Stimulated activated CD4-positive, alpha-beta T cell treated with anti-CD3 and anti-CD28 coated beads, Interleukin-4, amount 100 ng/mL, for 1 hour (primary cell): ENCODE measurements at places on chromosomes 1 and 21.

DNA sequence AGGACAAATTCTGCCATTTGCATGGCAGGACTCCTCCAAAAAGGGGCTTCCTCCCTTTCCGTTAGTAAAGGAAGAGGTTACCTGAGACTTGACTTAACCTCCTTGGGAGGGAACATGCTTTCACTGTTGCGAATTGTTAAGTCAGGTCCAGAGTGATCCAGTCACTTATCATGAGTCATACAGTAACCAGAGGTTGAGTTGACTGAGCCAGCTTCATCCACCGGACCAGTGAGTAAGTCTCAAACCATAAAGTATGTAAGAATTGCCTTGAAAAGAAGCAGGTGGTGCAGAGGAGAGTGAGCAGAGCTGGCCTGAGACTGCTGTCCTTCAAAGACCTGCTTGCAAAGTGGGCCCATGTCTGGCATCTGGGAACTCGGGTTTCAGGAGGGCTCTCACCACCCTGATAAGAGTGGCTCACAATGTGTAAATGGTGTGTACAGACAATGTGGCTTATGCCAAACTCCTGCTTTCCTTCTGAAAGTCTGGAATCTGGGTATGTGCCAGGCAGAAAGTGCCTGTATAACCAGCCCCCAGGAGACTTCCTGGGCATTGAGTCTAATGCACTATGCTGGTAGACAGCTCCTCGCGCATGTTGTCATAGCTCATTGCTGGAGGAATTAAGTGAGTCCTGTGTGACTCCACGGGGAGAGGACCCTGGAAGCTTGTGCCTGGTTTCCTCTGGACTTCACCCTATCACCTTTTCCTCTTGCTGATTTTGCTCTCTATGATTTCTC, 84.3 kb upstream of the KLHDC7A start:
- no peak for DNase-seq

GRCh38 chr1:175073061-175073460, 5.4 kb downstream of the TNN start:
- DNase-seq: no peak

GRCh38 chr1:178379807-178380206, 117.0 kb downstream of the CLEC20A start:
- no peak for DNase-seq

DNA sequence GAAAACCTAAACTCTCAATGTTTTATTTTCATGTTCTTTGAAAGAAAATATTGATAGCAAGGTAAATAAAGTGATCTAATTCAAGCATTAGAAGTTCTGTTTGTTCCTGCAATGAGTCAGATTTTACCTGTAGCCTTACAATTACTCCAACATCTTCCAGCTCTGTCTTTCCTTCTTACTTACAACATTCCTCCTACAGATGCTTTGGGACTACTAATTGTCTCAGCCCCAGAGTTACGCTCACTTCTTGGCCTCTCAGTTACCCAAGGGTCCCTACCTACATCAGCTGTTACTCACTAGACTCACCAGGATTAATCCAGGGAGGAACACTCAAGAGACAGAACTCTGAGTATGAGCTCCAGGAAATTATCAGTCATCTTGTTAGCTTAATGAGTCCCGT, 26.4 kb downstream of the OR14A16 start:
- DNase-seq: no peak

DNA sequence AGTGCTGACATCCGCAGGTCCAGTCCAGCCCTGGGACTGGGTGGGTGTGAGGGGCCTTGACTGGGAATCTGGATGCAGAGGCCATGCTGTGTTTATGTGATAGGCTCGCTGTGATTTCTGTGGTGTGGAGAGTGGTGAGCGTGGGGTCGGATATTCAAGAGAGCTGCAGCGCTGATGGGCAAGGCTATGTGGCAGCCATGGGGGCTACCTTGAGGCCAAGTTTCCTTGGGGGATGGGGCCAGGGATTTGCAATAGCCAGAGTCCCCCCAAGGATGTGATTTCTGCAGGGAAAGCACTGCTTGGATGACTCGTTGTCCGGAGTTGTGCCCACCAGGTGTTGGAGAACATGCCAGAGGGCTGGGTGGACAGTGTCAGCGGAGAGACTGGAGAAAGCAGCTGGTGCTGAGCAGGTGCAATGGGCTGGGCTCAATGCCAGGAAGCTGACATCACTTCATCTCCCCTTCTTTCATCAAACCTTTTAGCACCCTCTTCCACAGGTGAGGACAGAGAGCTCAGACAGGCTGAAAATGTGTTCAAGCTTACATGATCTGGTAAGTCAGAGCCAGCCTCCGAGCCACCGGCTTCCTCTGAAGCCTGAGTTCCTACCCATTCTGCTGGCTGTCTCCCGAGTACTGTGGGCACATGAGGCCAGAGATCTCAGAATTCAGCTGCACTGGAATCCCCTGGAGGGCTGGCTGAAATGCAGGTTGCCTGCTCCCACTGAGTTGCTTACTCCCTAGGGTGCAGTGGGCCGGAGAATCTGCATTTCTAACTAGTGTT, 132.9 kb downstream of the RHOU start:
- DNase-seq: no peak

DNA sequence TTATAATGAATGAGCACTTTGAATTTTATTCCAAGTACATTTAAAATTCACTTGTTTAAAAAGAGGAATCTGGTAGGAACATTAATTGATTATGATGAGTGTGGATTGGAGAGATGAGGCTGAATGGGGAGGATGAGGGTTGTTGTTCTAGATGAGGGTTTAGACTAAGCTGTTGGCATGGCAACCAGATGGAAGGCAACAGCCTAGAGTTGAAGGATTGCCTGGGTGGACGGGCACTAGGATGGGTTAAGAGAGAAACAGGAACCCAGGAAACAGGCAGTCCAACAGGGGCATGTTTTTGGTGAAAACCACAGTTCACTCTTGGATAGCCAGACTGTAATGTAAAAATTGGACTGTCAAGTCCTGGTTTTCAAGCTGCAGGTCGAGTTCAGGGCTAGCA, 125.5 kb downstream of the CHRM3 start:
- no peak for DNase-seq

DNA sequence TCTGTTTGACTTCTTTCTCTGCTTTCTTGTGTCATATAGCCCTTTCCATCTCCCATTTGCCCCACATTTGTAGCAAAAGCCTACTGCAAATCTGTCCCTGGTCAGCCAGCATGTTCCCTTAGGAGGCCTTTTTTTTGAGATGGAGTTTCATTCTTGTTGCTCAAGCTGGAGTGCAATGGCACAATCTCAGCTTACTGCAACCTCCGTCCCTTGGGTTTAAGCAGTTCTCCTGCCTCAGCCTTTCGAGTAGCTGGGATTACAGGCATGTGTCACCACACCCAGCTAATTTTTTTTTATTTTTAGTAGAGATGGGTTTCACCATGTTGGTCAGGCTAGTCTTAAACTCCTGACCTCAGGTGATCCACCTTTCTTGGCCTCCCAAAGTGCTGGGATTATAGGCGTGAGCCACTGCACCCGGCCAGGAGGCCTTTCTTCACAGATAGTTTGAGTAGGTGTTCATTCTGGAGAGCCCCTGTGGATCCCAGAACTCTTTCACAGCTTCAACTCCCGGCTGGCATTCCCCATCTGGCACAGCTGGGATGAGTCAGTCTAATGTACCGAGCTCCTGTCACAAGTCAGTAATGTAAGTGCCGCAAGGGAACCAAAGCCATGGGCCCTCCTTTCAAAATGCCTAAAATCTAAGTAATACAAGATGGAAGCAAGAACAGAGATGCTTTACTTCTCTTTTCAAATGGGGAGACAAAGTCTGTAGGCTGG, 9.4 kb upstream of the NHLH1 start:
- no peak for DNase-seq

DNA sequence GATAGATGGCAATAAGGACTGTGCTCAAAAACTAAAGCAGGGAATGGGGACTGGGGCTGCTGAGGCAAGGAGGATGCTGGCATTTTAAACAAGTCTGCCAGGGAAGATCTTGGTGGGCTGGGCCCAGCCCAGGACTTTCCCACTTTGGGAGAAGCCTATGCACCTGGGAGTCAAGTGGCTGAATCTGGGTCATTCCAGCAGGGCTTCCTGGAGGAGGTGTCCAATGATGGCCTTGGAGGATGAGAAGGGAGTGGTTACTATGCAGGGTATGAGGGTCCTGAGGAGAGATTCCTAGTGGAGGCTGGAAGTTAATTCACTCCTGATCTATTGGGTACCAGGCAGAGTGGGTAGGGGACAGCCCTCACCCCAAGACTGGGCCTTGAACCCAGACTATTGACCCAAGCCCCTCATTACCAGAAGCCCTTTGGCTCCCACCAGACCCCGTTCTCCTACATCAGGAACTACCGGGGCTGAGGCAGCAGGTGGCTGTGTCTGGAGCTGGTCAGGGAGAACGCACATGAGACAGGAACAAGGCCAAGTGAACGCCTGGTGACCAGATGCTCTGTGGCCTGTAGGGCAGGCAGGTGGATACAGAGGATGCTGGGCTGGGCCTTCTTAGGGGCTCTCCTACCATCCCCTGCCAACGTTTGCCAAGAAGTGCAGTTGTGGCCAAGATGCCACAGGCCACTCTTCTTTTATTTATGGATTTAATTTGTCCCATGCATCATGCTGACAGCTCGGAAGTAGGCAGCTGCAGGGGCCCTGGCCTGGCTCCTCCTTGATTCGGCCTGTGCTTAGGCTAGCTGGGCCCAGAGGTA, 18.3 kb upstream of the LRP8 start:
- DNase-seq: no peak

- no peak for DNase-seq
These were observed 477.6 kb upstream of the DEPDC1 start for GRCh38 chr1:68974447-68974846.

- DNase-seq: no peak
These were observed 11.7 kb downstream of the CDKN2C start for GRCh38 chr1:50981741-50982140.

DNA sequence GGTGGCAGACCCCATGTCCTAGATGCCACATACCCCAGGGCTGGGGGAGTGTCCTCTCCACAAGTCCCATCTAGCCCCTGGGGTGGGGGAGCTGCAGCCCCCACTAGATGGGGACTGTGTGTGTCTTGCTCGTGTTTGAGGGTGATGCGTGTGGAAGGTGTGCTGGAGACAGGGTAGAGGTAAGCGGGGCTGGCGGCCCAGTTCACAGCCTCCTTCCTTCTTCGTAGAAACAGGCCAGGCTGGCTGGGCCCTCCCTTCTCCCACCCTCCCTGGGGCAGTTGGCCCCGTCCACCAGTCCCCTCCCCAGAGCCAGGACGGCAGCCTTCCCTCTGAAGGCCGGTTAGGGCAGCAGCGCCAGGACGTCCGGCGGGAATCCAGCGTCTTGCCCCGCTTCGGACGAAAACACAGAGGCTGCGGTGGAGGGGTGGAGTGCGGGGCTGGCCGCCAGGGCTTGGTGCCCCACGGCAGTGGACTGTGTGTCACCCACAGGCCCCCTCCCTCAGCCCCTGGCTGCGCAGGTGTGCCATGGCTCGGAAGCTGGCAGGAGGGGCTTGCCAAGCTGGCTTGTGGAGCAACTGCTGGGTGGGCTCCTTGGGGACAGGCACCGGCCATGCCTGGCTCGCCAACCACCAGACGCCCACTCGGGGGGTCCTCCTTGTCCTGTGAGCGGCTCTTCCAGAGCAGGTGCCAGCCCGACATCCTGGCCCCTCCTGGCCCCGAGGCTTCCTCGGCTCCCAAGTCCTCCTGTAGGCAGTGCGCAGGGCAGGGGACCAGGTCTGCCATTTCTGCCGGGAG, 3.6 kb downstream of the PRDM16 start:
- DNase-seq: no peak

GRCh38 chr1:115142616-115143015, 53.3 kb upstream of the TSPAN2 start:
- DNase-seq: no peak

DNA sequence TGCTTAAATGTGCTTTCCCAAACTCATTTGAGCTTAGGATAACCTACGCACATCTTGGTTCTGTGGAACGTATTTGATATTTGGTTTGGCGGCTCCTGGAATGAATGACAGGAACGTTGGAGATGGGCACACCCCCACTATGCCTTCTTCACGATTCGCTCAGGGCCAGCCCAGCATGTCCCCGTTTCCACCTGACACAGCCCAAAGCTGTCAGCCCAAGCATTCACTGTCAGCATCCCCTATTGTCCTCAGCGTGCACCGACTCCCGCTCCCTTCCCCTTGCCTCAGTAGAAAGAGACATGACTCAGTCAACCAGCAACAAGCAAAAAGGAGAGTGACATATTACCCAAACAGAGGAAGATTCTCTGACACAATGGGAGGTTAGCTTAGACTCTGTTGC, 181.4 kb downstream of the KCNJ6 start:
- DNase-seq: no peak

DNA sequence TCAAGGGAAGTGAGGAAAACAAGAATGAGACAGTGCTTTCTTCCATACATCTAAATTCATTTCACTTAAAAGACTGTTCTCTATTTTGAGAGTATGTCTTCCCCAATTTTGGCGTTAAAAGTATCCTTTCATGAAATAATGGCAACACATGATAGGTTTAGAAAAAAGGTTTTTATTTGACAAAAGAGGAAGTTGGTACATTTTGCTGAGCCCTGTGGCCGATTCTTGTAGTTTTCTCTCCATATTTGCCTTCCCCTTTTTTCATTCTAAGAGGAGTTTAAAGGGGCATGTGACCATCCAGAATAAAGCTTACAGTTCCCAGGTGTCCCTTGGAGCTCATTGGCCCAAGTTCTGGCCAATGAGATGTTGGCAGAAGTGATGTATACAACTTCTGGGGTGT, 140.4 kb upstream of the KCNE2 start:
- no peak for DNase-seq

DNA sequence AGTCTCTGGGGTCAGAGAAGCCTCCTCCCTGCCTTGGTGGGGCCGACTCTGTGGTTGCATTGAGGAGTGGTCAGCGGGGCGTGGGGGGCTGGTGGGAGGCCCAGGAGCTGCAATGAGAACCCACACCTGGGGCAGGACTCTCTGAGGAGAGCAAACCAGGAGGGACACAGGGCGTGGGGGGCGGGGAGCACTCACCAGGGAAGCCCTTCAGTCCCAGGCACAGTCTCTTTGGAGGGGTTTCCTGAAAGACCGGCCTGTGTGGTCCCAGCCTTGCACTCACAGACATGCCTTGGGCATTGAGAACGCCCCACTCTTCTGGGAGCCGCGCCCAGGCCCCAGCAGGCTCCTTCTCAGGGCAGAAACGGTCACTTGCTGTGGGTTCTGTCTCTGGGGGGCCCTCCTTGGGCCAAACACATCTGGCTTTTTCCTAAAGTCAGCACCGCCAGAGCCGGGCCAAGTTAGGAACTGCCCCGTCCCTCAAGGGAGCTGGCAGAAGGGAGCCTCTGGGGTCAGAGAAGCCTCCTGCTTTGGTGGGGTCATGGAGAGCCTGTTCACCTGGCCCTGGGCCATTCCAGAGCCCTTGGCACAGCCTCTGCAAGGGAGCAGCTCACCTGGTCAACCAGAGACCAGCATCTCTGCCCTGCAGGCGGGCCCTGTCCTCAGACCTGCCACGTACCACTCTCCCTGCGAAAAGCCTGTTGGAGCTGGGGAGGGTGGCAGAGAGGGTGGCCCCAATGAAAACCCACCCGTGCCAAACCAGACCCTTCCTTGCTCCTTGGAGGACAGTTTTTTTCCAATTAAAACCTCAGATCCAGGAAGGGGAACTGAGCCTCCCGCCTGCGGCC, 59.9 kb upstream of the TTC34 start:
- no peak for DNase-seq

- DNase-seq: no peak
These were observed 35.0 kb upstream of the HUNK start for GRCh38 chr21:31837618-31838390.
